ENCODE measurements at places on chromosomes 7 and 10.

DNA sequence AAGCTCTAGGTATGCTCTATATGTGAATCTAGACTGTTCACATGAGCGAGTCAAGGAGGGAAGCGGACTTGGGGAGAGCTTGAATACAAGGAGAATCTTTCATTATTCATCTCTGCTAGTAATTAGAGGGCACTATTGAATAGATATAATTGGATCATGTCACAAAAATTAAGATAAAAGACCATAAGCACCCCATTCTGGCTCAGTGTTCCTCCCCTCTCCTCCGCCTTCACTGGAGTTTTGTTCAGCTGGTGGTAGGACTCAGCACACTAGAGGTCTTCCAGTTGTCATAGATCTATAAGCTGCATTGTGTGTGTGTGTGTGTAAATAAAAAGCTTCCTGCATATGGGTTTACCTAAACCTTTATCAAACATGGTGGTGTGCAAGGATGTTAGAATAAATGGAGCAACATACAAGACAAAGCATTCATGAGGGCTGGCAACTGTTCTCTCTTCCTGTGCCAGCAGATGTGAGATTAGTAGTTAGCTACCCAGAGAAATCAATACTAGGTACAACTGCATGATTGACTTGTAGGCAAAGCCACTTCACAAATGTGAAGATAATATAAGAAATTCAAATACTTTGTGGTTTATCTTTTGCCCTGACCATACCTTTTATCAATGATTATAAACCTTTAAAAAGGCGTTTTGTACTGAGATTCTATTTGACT, 142.6 kb downstream of the CREB5 start:
- DNase-seq, result no peak

- DNase-seq, result no peak
Observed at GRCh38 chr10:11354823-11355222, 256.6 kb downstream of the USP6NL start.

GRCh38 chr10:21057436-21057835, 160.3 kb upstream of the NEBL start:
- no peak for DNase-seq

- DNase-seq, result no peak
Observed at GRCh38 chr10:8034466-8035005, 20.0 kb upstream of the GATA3 start.

DNA sequence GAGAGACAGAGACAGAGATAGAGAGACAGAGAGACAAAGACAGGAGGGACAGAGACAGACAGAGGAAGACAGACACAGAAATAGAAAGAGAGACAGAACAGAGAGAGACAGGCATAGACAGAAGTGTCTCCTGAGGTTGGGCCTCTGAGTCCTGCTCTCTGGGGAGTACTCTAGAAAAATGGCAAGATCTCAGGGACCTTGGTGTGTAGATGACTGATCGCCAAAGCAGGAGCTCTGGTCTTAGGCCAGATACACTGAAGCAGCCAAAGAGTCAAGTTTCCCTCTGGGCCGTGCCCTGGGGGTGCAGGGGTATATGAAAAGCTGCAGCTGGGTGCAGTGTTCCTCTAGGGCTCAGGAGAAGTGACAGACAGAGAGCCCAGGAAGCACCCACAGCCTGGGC, 176.6 kb upstream of the TNS3 start:
- no peak for DNase-seq

DNA sequence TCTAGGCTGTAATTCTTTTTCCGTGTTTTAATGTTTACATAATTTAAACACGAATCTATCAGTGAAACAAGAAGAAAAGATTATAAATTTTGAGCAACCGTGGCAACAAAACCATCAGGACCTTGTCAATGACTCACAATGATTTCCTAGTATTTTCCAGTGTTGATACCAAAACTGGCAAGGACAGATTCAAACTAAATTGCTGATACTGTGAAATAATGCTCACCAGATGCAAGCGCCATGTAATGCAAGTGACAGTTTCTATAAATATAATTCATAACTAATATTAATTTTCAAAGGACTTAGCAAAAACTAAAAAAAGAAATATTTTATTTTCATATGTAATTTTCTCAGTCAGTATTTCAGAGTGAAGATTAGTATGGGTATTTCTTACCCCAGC, 203.6 kb downstream of the LRRN3 start:
- DNase-seq, result no peak

DNA sequence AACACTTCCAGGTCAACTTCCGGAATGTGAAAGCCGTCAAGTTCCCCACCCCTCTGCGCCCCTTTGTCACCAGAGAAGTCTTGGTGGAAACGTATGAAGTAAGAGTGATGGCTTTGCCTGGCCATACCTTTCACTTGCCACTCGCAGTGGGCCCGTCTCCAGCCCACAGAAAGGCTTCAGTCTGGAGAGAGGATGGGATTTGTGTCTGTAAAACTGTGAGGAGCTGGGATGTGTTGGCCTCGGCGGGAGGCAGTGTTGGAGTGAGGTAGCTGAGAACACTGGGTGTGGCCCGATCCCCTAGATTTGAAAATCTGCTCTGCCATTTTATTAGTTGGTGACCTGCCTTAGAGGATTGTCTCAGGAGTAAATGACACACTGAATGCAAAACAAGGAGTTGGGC, 6.4 kb downstream of the ADCK2 start:
- DNase-seq, result no peak

GRCh38 chr10:87669752-87670151, 10.1 kb downstream of the PAPSS2 start:
- DNase-seq, result no peak

DNA sequence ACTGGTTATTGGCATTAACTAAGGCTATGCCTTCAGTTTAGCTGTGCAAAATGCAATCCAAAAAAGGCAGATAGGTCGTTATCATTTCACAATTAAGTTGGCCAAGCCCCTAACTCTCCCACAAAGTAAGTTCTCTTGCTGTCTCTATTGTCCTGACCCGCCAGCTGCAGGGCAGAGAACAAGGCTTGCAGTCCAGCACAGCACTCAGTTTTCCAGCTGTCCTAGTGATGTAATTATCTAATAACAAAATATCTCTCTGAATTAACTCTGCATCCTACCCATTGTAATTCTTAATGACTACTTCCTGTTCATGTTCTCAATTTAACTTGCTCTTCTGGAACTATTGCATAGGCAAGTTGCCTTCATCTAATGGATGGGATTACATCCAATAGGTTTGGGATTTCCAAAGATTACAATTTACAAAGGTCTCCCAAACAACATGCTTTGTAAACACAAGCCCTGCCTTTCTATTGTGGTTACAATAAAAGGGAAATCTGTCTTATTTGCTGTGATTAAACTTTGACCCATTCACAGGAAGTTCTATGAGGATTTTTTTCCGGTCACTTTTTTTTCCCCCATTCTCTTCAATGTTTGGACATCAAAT, 55.2 kb downstream of the CDK6 start:
- peak; percentile 12 for DNase-seq

GRCh38 chr7:2373124-2373556, 18.5 kb downstream of the EIF3B start:
- no peak for DNase-seq

- DNase-seq, result no peak
Observed at GRCh38 chr10:132096863-132097478, 31.2 kb downstream of the JAKMIP3 start.

- DNase-seq, result no peak
Observed at GRCh38 chr7:107870427-107871000, 20.5 kb upstream of the DLD start.

- no peak for DNase-seq
Observed at GRCh38 chr7:114889646-114890285, 32.1 kb upstream of the MDFIC start.

DNA sequence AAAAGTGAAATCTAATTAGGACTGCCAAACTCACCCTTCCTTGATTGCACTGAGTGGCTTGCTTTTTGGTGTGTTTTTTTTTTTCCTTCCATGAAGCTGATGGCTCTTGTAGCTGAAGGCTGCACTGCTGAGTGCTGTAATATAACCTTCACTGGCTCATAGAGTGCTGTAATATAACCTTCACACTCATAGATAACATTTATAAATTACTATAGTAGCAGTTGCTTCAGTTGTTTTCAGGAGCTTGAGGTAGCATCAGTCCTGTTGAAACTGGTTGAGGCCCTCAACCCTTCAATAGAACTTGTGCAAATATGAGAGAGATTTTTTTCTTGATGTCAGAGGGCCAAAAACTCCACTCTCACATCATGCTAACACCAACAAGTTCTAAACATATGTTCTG, 404.9 kb upstream of the MBL2 start:
- DNase-seq, result no peak

DNA sequence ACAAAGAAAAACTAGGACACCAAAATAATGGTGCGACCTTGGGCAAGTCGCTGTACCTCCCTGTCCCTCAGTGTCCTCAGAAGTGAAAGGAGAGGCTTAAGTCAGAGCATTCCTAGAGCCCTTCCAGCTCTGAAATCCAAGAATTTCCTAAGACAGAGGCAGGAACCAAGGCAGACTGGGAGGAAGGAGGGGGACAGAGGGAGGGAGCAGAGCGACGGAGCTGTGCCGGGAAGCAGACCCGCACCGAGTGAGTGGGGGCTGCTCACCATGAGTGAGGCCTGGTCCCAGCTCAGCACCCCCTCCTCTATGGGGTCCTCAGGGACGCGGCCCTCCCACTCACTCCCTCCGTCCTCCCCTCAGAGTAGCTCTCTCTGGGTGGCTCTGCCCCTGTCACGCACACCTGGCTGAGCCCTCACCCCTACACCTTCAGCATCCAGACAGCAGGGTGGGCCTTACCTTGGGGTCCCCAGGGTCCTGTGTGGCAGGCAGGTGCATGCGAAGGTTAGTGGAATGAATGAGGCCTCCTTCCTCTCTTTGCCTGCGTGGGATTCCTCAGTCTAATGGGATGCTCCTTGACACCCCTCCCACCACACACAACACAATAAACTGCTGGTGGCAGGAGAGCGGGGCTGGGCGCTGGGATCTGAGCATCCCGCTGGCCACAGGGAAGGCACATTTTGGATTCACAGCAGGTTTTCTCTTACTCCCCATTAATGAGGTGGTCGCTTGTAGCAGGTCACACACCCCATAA, 4.6 kb upstream of the SMARCD3 start:
- DNase-seq, result no peak

DNA sequence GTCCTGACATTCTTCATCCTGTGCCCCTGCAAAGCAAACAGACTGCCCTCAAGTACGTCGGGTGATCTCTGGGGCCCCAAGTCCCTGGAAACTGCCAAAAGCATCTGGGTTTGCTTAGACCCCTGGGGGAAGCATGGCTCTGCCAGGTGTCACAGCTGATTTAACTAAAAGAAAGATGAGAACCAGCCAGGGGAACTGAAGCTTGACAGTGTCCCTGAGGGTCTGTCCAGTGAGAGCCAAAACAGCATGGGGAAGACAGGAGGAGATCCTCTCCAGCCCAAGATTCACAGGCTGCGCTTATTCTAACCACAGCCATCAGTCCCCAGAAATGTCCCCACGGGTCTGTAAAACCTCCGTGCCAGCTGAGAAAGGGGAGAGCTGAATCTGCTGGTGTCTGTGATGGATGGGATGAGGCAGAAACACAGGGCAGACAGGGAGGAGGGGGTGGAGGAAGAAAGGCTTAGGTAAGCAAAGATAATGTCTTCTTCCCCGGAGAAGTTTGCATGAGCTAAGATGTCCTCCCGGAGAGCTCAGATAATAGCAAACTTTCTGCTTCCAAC, 21.3 kb downstream of the CCDC3 start:
- no peak for DNase-seq

GRCh38 chr7:821688-822087, 10.6 kb upstream of the SUN1 start:
- DNase-seq, result no peak

DNA sequence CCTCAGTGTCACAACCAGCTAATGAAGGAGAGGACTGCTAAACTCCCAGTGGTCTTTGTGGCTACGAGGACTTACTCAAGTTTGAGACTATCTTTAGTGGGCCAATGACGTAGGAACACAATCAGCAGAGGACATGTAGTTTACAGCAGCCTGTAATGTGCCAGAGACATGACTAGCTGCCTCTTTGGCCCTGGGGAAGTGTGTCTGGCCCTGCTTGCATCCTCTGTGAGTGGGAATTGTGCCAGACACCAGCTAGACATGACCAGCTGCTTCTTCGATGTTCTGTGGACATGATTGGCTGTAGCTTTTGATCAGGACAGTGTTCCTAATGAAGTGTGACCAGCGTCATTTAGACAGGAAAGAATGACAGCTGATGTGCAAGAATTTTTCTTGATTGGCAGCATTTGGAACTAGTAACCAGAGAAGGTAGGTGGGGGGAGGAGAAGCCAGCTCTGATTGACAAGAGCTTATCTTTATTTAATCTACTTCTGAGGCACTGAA, 141.7 kb downstream of the AUTS2 start:
- DNase-seq, result peak; percentile 54

- peak; percentile 69 for DNase-seq
Observed at GRCh38 chr10:77160679-77161078, 476.9 kb downstream of the KCNMA1 start.

- no peak for DNase-seq
Observed at GRCh38 chr10:106255111-106255678, 909.3 kb downstream of the SORCS1 start.

GRCh38 chr7:17679458-17679857, 260.8 kb downstream of the SNX13 start:
- no peak for DNase-seq

DNA sequence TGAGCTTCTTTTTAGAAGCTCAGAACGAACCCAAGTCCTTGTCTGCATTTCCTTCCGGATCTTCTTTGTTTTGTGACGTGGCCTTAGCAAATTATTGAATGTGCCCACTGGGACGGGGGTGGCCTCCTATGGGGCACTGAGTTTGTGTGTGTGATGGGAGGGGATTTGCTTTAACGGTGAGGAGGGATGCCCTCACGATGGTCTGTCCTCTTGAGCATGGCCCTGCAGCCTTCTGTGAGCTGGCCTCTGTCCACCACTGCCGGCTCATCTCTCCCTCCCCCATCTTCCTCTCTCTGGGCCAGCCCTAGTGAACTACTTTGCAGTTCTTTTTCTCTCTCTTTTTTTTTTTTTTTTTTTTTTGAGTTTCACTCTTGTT, 62.9 kb upstream of the MKRN1 start:
- no peak for DNase-seq

- no peak for DNase-seq
Observed at GRCh38 chr10:75976681-75977080, 545.3 kb downstream of the LRMDA start.

DNA sequence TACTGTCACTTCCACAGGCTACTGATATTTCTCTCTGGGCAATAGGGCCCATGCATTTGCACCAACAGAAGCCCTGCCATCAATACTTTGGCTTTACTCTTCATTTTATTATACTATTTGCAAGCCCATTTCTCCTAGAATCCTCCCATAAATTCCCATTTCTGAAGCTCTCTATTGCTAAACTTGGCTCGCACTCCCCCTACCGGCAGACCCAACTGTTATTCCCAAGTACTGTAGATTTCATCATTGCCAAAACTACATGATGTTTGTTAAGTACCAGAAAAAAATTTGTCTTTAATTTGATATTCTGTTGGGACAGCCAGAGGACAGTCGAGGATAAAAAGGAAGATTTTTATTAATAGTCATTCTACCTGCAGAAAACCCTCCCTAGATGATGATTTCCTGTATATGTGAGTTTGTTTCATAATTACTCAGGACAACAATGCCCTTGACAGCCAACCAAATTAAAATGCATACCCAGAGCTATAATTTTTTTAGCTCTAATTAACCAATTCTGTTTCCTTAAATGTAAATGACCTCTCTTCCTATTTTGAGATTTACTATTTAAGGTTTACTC, 298.6 kb downstream of the REEP3 start:
- no peak for DNase-seq

- no peak for DNase-seq
Observed at GRCh38 chr7:14270099-14270498, 280.6 kb upstream of the ETV1 start.

- DNase-seq, result no peak
Observed at GRCh38 chr7:64101943-64102655, 56.9 kb downstream of the ZNF727 start.

- no peak for DNase-seq
Observed at GRCh38 chr10:118753331-118754228, 1.2 kb downstream of the CACUL1 start.

Data from SHP77 treated with DMSO at 0.1 percent for 48 hours (cell line).